ENCODE measurements at places on chromosomes 3 and 15.

DNA sequence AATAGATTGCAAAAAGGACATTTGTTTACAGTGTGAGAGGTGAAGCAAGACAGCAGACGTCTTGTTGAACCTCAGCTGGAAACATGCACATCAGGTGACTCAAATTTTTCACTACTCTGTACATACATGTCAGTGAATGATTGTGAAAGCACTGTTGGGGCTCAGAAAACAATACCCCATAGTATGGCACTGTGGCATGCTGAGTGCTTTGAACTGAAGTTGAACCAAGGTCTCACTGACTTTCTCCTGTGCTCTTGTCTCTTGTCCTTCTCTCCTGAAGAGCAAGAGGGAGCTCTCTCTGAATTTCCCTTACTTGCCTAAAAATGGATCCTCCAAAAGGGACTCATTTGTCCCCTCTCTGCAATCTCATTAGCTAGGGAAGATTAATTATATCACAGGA is 24.5 kb upstream of the NEDD4 start:
- DNase-seq, result no peak

- DNase-seq, result no peak
Measured at GRCh38 chr3:187367561-187368103, 553 bp upstream of the RTP4 start.

DNA sequence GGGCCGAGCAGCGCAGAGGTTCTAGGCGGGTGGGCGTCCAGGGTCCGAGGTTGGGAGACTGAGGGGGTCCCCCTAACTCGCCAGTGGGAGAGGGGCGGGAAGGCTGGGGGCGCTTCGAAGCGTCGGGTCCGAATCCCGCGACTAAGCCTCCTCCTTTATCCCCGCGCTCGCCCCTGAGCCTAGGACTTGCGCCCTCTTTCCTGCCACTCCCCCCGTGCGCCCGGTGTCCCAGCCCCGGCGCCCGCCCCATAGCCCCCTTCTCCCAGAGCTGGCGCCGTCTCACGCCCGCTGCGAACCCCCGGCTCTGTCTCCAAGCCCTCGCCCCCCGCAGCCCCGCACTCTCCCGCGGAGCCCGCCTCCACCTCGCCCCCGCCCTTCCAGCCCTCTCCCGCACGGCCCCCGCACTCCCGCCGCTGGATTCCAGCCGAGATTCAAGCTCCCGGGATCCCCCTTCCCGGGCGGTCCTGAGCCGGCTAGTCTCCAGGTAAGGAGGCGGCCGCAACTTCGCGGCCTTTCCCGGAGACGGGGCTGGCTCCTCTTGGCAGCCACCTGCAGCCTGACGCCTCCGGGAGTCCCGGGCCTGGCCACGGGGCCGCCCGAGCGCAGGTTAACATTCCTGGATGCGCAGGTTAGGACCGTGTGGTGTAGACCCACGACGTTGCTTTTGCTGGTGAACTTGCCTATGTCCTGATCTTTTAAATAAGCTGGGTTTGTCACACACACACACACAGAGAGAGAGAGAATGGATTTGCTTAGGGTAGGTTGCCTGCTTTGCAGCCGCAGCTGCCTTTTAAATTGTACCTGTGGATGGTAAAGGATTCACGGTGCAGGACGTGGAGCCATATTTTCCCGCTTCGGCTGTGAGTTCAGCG is 563 bp downstream of the PXYLP1 start:
- DNase-seq, result no peak

DNA sequence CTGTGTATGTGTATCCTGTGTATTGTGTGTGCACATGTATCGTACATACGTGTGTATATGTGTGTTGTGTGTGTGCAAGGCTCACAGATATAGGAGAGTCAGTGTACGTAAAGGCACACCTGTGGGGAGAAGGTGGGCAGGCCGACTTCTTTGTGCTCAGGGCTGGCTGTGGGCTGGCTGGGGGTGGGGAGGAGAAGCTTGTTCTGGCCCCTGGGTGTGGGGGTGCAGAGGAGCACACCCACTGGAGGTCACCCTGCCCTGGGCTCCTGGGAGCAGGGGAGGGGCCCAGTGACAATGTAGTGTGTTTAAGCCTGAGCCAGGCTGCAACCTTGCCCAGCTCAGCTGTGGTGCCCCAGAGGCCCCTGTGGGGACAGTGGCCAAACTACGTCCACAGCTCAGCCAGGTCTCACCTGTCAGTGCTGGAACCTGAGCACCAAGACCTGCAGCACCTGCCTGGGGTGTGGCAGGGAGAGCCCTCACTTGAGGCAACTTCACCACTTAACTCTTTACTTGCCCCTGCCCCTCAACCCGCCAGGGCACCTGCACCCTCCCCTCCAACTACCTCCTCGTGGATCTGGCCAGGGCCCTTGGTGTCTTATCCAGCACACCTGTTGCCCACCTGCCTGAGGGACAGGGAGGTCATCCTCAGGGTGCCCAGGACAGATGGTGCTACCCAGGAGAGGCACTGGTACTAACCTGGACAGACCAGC is 2.6 kb upstream of the HHATL start:
- no peak for DNase-seq

- DNase-seq, result no peak
Measured at GRCh38 chr15:41848631-41849030, 10.0 kb downstream of the PLA2G4B start.

DNA sequence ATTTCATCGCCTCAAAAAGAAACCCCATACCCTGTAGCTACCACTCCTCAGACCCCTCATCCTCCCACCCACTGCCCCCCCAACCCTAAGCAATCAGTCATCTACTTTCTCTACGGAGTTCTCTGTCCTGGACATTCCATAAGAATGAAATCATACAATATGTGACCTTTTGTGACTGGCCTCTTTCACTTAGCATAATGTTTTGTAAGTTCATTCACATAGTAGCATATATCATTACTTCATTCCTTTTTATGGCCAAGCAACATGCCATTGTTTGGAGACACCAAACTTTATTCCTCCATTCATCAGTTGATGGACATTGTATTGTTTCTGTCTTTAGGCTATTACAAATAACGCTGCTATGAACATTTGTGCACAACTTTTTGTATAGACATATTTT is 64.2 kb downstream of the TNIK start:
- no peak for DNase-seq
